ENCODE measurements at places on chromosomes 5 and 9. TPM values are rescaled to one million over a fixed set of nuclear protein-coding genes. Genes with fewer than 3 reads are reported as not detected.

GRCh38 chr5:151684690-151685361, 1.9 kb downstream of the SPARC start:
- DNase-seq, result no peak

The TTC39B gene
- total RNA-seq, result 3.1 TPM

GRCh38 chr5:73759771-73760170, 133.8 kb downstream of the ARHGEF28 start:
- DNase-seq, result no peak

DNA sequence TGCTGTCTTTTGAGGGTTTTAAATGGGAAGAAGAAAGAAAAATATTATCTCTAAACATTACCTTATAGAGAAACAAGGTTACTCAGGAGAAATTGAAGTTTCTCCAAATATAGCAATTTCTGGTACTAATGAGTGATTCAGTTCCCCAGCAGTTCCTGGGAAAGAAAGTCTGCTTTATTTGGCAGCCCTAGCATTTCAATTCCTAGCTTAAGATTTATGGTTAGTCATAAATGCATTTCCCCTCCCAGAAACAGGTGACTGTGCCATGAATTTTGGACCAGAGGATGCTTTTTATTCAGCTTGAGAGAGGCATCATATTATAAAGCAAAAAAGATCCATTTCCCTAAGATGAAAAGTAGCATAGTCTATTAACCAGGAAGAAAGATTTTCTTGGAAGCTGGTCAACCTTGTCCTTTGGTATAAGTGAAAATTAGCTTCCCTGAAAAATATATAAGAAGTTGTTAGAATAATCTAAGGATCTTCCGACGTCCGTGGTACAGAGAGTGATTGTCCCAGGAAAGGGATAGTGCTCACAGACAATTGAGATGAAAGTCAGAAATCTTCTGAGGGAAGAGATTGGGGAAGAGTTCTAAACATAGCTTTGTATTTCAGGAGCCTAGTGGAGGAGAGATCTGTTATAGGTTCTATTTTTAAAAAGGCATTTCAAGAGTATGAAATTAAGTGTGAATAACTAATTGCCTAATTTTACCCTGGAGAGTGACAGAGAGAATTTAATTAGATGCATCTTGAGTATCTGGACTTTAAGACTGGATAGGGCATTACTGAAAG, 164.9 kb downstream of the ESM1 start:
- no peak for DNase-seq

- no peak for DNase-seq
Measured at GRCh38 chr9:2389404-2389803, 232.2 kb upstream of the VLDLR start.

The FBN2 gene
- 0.86 TPM for total RNA-seq

The DBH gene
- 1.8 TPM for total RNA-seq

- DNase-seq, result no peak
Measured at GRCh38 chr9:12923468-12924009, 148.7 kb downstream of the LURAP1L start.

DNA sequence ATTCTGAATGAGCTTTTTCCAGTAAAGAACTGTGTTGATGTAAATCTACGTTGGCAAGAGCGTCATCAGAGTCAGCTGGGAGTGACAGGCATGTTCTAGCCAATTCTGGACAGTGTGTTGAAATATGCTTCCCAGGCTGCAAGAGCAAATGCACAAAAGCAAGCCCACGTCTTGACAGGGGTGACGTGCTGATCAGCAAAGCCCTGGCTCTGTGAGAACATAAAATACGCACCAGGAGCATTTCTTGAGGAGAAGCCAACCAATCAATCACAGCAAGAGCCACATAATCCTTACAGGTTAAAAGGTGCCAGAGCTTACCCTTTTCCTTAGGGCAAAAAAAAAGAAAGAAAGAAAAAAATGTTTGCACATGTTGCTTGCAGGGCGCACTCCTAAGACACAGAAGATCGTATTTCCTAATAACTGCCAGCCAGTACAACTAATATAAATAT, 148.1 kb downstream of the PDE4D start:
- DNase-seq, result no peak

GRCh38 chr9:93217706-93218105, 33.8 kb downstream of the WNK2 start:
- DNase-seq, result peak; percentile 8
